ENCODE measurements at places on chromosomes 1 and 21.
A peak's percentile ranks its signal among the peaks of the same experiment; 100 is the strongest.

- DNase-seq, result peak; percentile 43
Measured at GRCh38 chr1:110339407-110340206, 430 bp downstream of the RBM15 start.

GRCh38 chr1:56077206-56077605 is 502.2 kb downstream of the PLPP3 start:
- no peak for DNase-seq

- no peak for DNase-seq
Measured at GRCh38 chr1:115647507-115647906, 5.7 kb downstream of the VANGL1 start.

DNA sequence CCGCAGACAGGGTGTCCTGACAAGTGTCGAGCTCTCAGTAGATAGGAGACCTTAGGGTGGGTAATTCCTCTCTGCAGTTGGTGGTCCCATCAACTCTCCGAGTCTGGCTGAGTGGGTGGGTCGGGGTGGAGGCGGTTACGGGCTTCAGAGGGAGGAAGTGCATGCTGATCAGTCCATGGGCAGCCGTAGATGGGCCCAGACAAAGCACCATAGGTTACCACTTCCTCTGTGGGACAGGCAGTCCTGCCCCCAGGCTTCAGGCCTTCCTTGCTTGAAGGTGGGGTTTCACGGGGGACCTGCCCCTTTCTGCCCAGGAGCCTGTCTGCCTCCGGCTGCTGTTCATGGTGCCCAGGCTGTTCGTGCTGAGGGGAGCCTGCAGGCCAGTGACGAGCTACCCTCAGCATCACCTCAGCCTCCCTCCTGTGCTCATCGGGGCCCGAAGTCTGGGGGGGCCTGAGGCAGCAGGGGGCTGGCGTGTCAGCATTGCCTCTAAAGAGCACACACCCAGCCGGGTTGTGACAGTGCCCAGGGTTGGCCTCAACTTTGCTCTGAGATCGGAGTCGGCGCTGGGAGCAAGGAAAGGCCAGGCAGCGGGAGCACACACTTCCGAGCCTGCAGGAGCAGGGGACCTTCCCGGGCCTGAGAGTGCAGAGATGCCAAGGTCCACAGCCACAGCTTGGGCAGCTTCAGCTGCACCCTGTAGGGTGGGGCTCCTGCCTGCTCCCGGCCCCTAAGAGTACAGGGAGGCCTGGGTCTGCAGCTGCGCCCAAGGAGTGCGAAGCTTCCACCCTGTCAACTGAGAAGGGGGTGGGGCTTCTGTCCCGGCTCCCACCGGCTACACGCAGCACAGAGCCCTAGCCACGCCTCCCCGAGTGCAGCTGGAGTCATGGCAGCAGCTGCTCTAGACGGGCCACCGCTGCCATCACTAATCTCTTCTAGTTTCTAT is 225.4 kb upstream of the NRIP1 start:
- no peak for DNase-seq

GRCh38 chr1:185795181-185795580 is 61.0 kb downstream of the HMCN1 start:
- DNase-seq, result no peak

DNA sequence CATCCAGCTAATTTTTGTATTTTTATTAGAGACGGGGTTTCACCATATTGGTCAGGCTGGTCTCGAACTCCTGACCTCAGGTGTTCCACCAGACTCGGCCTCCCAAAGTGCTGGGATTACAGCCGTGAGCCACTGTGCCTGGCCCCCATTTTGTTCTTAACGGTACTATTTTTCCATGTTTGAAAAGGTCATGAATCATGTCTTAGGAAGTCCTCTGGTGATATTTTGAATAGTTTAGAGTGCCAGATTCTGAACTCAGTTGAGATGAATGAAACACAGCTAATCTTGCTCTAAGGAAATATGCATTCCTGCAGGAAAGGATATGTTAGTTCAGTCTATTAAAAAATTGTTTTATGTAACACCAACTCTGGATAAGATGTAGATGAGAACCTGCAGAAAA is 62.6 kb upstream of the ATP2B4 start:
- no peak for DNase-seq

DNA sequence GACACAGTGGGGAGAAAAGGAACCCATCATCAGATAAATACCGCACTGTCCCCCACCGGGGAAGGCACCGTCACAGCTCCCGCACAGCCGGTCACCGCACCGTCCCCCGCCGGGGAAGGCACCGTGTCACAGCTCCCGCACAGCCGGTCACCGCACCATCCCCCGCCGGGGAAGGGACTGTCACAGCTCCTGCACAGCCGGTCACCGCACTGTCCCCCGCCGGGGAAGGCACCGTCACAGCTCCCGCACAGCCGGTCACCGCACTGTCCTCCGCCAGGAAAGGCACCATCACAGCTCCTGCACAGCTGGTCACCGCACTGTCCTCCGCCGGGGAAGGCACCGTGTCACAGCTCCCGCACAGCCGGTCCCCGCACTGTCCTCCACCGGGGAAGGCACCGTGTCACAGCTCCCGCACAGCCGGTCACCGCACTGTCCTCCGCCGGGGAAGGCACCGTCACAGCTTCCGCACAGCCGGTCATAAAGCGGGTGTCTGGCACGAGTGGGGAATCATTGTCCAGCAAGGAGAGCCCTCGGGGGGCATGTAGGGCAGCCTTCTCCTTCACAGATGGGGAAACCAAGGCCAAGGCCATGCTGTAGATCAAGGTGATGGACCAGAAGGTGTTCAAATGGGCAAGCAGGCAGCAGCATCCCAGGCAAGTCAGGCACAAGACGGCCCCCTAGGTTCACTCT is 280.1 kb downstream of the NPHP4 start:
- no peak for DNase-seq

DNA sequence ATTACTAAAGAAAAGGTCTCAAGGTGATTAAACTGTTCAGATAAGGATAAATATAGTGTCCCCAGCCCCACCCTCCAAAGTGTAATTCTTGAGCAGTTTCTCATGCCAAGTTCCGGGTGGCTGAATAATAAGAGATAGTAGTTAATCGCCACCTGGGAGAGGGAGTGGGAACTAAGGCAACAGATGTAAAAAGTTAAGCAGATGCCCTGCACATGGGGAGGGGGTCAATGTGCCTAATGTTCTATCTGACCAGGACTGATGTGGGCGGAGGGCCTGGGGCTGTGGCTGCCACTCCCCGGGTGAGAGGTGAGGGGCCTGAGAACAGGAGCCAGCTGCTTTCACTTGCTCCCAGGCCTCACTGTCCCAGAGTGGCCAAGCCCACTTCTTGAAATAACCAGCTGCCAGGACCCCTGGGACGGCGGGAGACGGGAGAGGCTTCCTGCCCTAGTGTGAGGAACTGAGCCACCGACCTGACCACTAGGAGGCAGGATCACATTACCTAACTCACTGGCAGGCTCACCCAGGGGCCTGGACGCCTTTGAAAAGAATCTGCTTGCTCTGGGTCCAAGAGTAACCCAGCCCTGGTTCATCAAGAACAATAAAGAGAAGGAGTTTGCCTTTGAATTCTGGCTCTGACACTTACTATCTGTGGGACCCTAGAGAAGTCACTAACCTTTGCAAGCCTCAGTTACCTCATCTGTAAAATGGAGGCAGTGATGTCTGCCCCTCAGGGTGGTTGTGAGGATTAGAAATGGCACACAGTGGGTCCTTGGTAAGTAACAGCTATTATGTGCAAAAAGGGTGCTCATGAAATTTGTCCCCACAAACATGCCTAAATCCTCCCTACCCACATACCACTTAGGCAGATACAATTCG is 179.2 kb downstream of the ATG4C start:
- no peak for DNase-seq

DNA sequence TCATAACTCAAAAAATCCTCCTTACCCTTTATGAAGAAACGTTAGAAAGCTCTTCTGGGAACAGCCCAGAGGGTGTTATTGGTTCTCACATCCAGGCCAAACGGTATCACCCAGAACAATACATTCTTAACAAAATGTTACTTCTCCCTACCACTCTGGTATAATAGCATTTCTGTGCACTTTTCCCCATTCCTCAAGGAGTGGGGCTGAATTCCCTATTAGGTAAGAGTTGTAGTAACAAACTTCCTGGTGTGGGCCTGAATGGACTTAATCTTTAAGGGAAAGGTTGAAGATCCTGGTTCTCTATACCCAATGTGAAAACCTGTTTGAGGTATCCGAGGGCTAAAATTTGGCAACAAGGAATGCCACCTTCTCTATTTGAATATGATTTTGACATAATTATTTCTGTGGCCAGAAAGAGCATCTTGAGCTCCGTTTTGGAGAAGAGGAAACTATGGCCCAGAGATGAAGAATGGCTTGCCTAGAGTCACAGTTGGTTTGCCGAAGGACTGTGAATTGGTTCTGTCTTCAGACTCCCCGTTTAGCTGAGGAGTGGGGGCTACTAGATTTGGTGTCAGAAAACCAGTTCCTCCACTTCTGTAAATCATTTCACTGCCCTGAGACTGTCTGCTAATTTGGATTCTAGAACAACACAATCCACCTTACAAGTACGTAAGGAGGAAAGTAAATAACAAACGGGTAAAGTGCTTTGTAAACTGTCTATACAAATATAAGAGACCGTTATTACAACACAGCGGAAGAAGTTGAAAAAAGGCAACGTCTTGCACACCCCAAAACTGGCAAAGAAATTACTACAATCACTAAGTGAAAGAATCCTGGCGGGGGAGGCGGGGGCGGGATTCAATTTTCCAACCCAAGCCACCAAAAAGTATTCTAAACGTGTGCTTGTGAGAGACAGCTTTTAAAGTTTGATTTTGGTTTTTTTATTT is 2.3 kb downstream of the ANP32E start:
- DNase-seq, result no peak

DNA sequence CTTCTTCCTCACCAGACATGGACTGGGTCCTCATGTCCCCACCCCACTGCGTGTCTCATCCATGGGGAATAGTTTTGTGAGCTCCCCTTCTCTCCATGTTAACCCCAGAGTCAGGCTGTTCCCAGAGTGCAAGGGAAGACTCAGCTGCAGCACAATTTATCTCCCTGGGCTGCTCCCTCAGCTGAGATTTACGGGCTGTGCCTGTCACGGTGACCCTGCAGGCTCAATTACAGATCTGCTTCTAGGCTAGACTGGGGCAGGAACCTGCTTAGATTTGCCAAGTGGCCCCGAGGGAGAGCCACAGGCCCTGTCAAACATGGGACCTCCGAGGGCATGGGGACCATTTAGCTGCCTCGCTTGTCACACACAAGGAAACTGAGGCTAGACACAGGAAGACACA is 37.8 kb downstream of the CDCP2 start:
- DNase-seq, result no peak

- DNase-seq, result peak; percentile 45
Measured at GRCh38 chr1:28580722-28581530, 11.1 kb upstream of the RAB42 start.

Data from effector memory CD4-positive, alpha-beta T cell (primary cell).